ENCODE measurements at places on chromosomes 7 and 10.

- H3K36me3 ChIP-seq = no peaks in the 10 kb centered on the region
- H3K27me3 ChIP-seq = no peaks in the 10 kb centered on the region
- no peaks in the 10 kb centered on the region for H3K4me1 ChIP-seq
- no peak for DNase-seq
Observed at GRCh38 chr7:600149-601035, 80.7 kb upstream of the PDGFA start.

DNA sequence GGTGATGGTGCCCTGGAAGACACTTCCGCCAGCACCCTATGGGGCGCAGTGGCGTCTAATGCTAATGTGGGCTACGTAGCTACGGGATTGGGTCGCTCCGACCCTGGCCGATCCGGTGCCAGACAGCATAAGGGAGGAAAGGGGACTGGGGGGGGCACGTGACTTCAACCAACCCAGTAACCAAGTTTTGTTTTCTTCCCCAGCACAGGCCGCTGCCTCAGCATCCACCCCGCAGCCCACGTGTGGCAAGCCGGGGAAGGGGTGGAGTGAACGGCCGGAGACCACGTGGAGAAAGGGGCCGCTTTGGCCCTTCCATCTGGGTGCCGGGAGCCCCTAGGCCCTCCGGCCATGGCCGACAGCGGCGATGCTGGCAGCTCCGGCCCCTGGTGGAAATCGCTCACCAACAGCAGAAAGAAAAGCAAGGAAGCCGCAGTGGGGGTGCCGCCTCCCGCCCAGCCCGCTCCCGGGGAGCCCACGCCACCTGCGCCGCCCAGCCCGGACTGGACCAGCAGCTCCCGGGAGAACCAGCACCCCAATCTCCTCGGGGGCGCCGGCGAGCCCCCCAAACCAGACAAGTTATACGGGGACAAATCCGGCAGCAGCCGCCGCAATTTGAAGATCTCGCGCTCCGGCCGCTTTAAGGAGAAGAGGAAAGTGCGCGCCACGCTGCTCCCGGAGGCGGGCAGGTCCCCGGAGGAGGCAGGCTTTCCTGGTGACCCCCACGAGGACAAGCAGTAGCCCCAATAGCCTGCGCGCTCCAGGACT, 2.5 kb downstream of the PRR15 start:
- DNase-seq = peak; percentile 23
- H3K4me1 ChIP-seq = no peaks in the 10 kb centered on the region
- peak overlapping the region; percentile 40 for H3K4me3 ChIP-seq

DNA sequence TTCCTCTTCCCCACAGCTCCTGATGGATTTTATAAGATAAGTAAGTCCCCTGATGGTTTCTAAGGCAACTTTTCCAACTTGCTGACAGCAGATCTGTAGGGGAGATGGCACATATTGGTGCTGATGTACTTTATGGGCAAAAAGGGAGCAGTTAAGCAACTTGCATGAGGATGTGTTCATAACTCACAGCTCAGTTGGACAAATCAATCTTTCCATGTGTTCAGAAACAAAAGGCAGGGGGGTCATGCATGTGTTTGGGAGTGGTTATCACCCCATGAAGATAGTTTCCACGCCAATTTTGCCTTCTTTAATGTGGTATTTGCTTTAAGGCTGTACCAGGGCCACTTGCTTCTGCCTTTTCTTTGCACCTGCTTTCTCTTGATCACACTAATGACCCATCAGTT, 6.1 kb downstream of the RBM20 start:
- H3K4me1 ChIP-seq = no peaks in the 10 kb centered on the region
- H3K27ac ChIP-seq = no peak overlapping the region
- no peaks in the 10 kb centered on the region for H3K36me3 ChIP-seq
- no peaks in the 10 kb centered on the region for H3K27me3 ChIP-seq

- no peak overlapping the region for H3K27ac ChIP-seq
- H3K27me3 ChIP-seq = no peaks in the 10 kb centered on the region
- no peaks in the 10 kb centered on the region for H3K4me1 ChIP-seq
- no peaks in the 10 kb centered on the region for H3K36me3 ChIP-seq
- no peak overlapping the region for H3K4me3 ChIP-seq
- no peak for DNase-seq
Observed at GRCh38 chr7:14000247-14000646, 10.8 kb upstream of the ETV1 start.

DNA sequence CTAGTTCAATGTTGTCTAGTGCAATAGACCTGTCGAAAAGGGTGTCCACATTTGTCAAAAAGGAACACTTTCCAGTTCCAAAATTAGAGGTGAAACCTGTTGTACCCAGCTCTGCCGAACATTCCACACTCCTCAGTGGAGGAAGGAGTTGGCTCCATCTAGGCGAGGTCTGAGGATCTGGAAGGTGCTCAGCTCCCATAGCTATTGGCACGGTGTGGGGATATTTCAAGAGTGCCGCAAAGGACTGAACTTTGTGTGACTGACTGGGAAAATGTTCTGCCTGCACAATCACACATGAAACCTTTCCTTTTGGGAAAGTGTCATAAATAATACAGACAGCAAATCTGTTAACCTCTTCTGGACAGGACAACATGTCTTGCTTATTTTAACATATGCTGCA, 48.1 kb upstream of the ZEB1 start:
- no peak overlapping the region for H3K27ac ChIP-seq
- no peaks in the 10 kb centered on the region for H3K4me1 ChIP-seq
- no peaks in the 10 kb centered on the region for H3K27me3 ChIP-seq
- no peaks in the 10 kb centered on the region for H3K36me3 ChIP-seq
- H3K4me3 ChIP-seq = no peak overlapping the region
- DNase-seq = no peak

GRCh38 chr10:116311016-116311415, 13.2 kb upstream of the CCDC172 start:
- H3K4me1 ChIP-seq = no peaks in the 10 kb centered on the region
- no peak overlapping the region for H3K4me3 ChIP-seq
- H3K27ac ChIP-seq = no peak overlapping the region
- no peaks in the 10 kb centered on the region for H3K27me3 ChIP-seq

DNA sequence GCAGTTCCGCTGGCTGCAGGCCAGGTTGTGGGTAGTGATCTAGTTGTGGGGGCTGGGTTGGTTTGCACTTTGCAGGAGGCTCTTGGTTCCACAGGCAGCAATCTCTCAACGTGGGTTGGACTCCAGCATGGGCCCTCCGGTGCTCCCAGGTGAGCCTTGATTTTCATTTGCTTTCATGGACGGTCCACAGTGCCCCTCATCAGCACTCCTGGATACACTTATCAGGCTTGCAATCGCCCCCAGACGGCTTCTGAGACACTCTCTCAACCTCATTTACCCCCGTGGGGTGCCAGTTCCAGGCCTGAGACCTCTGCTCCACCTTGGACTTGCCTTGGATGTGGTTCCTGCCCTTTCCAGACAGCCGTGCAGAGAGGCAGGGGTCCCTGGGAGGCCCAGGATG, 31.3 kb upstream of the ZNF273 start:
- H3K4me1 ChIP-seq = no peaks in the 10 kb centered on the region
- H3K4me3 ChIP-seq = no peak overlapping the region
- no peaks in the 10 kb centered on the region for H3K27me3 ChIP-seq
- H3K27ac ChIP-seq = no peak overlapping the region
- no peak for DNase-seq

DNA sequence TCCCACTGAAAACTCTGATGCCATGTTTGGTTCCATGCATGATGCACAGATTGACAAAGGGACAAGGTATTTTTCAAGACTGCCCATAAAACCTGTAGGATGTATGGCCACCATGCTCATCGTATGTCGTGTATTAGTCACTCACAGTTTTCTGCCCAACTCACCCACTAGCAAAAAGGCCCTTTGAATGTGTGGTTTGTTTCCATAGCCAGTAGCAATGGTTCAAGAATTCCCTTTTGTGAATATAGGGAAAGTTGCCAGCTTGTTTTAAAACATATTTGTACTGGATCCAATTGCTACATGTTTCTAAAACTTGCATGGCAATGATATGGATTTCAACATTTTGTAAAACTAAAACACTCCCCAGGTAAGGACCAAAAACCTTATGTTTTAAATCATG, 280.9 kb upstream of the YAE1 start:
- no peaks in the 10 kb centered on the region for H3K36me3 ChIP-seq
- H3K27me3 ChIP-seq = no peaks in the 10 kb centered on the region
- no peak for DNase-seq

- H3K36me3 ChIP-seq = no peaks in the 10 kb centered on the region
- DNase-seq = no peak
- H3K27ac ChIP-seq = no peak overlapping the region
- no peaks in the 10 kb centered on the region for H3K27me3 ChIP-seq
- H3K4me3 ChIP-seq = no peak overlapping the region
Observed at GRCh38 chr7:50216626-50217025, 87.9 kb upstream of the IKZF1 start.

DNA sequence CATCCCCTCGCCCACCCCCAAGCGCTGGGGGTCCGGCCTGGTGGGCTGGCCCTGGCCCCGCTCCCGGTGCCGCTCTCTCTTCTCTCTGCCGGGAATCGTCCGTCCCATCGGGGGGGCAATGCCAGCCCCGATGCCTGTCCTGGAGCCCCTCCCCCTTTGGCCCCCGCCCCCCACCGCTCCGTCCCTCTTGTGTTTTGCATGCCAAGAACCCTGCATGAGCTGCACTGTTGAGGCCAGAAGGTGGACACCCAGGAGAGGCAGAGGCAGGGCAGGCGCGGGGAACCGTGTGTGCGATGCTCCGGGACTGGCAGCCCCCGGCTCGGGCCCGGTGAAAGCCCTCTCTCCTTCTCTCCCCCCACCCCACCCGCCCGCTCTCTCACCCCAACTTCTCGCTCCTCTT, 22.1 kb upstream of the HSPB1 start:
- peak overlapping the region; percentile 78 for H3K27ac ChIP-seq
- no peaks in the 10 kb centered on the region for H3K27me3 ChIP-seq
- no peaks in the 10 kb centered on the region for H3K4me1 ChIP-seq
- DNase-seq = no peak
- no peak overlapping the region for H3K4me3 ChIP-seq

GRCh38 chr10:15084502-15084922, 4.1 kb downstream of the ACBD7 start:
- H3K36me3 ChIP-seq = no peaks in the 10 kb centered on the region
- H3K27me3 ChIP-seq = no peaks in the 10 kb centered on the region
- no peaks in the 10 kb centered on the region for H3K4me1 ChIP-seq

DNA sequence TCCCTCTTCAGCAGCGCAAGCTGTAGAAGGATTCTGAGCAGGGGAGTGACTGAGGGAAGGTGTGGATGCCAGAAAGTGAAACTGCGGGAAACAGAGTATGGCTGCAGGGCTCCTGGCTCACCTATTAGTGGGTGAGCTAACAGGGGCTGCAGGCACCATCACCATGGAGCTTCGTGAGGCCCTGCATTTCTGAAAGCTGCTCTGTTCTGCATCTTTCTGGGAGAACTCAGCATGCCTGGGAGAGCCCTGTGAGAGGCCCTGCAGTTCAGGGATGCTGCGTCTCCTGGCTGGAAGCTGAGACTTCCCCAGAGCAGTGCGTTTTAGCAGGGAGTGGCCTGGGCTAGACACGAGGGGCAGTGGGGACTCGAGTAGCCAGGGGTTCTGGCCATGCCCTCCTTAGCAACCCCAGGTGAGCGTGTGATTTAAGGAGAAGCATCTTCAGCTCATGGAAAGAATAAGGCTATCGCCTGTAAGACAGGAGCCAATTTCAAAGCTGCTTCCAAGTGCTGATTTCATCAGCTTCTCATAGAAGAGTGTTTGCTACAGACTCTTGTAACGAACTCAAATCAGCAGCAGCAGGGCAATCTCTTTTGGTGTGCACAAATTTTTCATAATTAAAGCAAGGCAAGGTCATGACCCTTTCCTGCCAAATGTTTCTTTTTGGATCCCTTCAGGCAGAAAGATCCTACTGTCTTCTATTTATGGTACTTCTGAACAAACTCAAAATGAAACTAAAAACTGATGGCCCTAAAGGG, 293.6 kb upstream of the ZNF32 start:
- H3K27me3 ChIP-seq = no peaks in the 10 kb centered on the region
- H3K36me3 ChIP-seq = no peaks in the 10 kb centered on the region
- no peak overlapping the region for H3K27ac ChIP-seq
- no peaks in the 10 kb centered on the region for H3K4me1 ChIP-seq

DNA sequence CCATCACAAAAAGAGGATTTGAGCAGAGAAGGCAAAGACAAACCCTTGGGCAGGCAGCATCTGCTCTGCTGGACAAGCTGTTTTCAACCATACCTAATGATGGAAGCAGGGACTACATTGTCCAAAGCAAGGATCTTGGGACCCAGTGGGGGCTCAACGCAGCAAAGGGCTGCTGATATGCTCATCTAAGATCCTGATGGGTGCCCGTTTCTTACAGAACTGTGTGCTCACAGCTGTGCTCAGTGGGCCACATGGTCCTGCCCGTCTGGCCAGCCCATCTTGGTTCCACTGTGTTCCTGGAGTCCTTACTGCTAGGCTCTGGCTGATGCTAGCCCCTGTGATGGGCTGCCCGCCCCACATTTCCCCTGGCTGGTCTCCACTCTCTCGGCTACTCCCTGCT, 36.1 kb downstream of the GPRIN2 start:
- H3K27me3 ChIP-seq = no peaks in the 10 kb centered on the region
- H3K36me3 ChIP-seq = no peaks in the 10 kb centered on the region
- no peak for DNase-seq
- no peak overlapping the region for H3K4me3 ChIP-seq
- H3K4me1 ChIP-seq = no peaks in the 10 kb centered on the region

- H3K4me3 ChIP-seq = no peak overlapping the region
- DNase-seq = no peak
- no peak overlapping the region for H3K27ac ChIP-seq
- no peaks in the 10 kb centered on the region for H3K27me3 ChIP-seq
Observed at GRCh38 chr10:70352401-70353097, 29.9 kb downstream of the LRRC20 start.

Data from uterus (tissue), 4 donors.